Mesendoderm (in vitro differentiated cells): ENCODE measurements at places on chromosomes 2 and 18.
A peak's percentile ranks its signal among the peaks of the same experiment; 100 is the strongest.

GRCh38 chr2:120255986-120256650, 3.5 kb downstream of the RALB start:
- peak; percentile 83 for DNase-seq

GRCh38 chr2:51027968-51028367, 4.0 kb downstream of the NRXN1 start:
- no peak for DNase-seq

GRCh38 chr2:199922856-199923255, 11.8 kb downstream of the C2orf69 start:
- DNase-seq: peak; percentile 66

GRCh38 chr2:124953921-124954320, 928.8 kb downstream of the CNTNAP5 start:
- DNase-seq: no peak

DNA sequence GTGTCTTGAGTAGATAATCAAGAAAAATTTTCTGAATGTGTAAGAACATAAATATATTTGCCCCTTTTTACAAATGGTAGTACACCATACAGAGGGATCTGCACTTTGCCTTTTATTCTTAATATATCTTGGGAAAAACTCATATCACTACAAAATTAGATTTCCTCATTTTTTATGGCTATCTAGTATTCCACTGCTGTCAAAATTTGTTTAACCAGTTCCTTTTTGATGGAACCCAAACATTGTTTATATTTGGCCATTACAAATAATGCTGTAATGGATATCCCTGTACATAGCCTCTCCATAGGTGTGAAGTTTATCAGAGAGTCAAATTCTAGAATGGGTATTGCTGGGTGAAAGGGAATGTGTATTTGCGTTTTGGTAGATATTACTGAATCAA, 243.1 kb downstream of the AGPS start:
- DNase-seq: no peak

DNA sequence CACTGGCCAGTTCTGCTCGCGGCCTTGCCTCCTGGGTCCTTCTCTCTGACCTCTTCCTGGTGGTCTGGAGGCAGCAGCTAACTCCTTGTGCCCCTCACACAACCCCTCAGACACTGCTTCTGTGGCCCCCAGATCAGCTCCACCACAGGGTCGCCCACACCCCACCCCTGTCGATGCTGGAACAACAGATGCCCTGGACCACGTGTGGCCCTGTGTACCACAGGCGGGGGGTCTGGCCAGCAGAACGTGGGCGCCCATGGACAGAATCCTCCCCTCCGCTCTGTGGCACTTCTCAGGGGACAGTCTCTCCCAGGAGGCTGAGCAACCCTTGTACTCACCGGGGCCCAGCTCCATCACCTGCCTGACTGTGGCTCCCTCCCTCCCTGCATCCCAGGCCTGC, 245.6 kb downstream of the NDUFA10 start:
- no peak for DNase-seq

- peak; percentile 70 for DNase-seq
These were observed 33.0 kb upstream of the PTH2R start for GRCh38 chr2:208373460-208374089.

DNA sequence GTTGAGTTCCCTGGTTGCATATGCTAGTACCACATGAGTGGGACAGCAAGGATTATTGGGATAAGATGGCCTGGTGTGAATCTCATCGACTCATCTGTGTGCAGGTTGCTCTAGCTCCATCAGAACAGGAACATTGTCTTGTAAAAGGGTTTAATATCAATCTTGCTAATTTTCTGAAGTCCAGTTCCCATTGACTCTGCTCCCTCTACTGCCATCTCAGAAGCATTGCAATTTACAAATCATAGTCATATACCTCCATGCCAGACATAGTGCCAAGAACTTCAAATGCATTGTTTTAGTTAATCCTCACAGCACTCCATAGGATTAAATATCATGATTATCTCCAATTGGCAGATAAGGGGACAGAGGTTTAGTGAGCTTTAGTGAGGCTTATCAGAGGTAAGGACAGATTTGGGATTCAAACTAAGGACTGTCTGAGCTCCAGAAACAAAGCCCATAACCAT, 4.8 kb upstream of the STAT4 start:
- DNase-seq: peak; percentile 91

DNA sequence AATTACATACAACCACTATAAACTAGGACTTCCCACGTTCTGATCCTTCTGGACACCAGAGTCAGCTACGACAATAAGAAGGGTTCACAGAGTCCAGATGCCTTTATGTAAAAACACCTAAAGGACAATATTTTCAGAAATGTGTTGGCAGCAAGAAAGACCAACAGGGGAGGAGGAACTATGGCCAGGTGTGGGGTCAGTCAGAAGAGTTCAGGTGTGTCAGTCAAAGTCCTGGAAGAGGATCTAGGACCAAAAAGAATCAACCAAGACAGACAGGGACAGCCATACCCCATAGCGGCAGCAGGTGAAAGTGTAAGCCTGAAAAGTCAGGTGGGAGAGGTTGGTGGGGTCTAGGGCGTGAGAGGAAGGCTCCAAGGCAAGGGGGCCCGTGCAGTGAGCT, 38.0 kb upstream of the YPEL5 start:
- no peak for DNase-seq

DNA sequence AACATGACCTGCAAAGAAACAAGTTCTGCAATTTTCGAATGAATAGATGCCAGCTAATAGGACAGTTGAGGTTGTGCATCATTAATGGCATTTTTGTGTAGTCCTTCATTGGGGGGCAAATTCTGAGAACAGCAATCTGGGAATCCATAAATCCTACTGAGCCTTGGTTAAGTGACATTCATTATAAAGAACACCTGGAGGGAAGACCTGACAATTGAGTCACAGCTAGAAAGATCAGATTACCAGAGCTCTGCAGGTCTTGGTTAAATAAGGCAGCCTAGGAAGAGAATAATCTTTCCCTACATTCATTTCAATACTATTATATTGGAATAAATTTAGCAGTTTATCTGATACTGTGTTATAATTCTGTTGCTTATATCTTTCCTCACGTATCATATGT, 14.3 kb downstream of the KCNH7 start:
- DNase-seq: no peak

DNA sequence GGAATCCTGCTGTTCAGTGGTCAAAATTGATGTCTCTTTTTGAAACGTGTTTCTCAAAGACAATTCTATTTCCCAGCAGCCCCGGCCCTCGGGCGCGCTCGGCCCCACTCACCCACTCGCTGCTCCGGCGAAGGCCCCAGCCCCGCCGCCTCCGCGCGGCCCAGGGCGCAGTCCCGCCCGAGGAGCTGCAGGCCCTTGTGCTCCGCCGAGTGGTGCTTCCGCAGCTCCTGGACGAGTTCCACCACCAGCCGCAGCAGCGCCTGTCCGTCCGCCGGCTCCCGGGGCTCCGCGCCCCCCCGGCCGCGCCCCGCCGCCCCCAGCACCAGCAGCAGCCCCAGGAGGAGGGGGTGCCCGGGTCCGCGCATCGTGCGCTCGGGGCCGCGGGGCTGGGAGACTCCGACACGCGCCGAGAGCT, 413 bp downstream of the ALKAL2 start:
- peak; percentile 72 for DNase-seq

GRCh38 chr2:216015722-216016464, 2.5 kb upstream of the MREG start:
- no peak for DNase-seq

DNA sequence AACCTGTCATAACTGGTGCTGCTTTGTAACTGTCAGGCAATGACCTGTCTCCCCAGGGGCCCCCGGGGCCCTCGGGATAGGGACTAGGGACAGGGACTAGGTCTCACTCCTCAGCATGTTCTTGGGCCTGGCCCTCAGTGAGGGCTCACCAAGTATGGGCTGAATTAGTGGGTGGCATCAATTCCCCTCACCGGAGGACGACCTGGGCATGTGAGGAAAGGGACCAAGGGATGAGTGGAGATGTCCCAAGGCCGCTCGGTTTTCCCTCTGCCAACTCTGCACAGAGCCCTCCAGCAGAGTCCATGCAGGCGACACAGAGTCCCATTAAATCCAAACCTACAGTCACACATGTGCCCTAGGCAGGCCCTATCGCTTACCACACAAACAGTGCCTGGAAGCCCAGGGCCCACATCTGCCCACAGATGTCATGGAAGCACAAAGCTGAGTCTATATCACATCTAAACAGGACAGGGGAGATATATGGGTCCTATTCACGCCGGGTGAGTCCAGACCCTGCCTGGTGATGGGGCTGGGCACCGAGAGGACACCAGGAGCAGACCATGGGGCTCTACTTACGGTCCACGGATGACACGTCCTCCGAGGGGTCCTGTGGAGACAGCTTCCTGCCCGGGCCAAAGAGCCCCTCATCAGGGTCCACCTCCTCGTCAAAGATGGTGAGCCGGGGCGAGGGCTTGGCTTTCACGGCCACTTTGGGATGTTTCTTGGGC, 26.6 kb downstream of the HS1BP3 start:
- DNase-seq: no peak

DNA sequence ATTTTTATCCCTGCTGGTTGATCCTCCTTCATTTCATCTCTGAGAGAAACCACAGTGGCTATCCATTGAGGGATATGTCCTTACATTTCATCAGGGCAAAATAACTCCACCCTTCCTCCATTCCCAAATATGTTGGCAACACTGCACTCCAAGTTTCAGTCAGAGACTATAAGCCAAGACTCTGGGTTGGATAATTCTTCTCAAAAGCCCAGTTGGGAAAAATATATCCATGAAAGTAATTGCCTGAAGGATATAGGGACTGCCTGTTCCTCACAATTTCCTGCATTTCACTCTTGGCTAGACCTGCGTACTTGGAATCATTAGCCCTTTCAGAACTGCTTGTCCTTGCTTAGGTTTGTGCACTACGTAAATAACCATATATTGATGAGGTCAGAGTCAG, 27.9 kb upstream of the EPB41L3 start:
- DNase-seq: no peak

- peak; percentile 75 for DNase-seq
These were observed 229.0 kb upstream of the HS6ST1 start for GRCh38 chr2:128547667-128548066.

- peak; percentile 46 for DNase-seq
These were observed 79.4 kb upstream of the TCF7L1 start for GRCh38 chr2:85053802-85054201.

- peak; percentile 45 for DNase-seq
These were observed 53.4 kb upstream of the SETBP1 start for GRCh38 chr18:44627280-44627679.

DNA sequence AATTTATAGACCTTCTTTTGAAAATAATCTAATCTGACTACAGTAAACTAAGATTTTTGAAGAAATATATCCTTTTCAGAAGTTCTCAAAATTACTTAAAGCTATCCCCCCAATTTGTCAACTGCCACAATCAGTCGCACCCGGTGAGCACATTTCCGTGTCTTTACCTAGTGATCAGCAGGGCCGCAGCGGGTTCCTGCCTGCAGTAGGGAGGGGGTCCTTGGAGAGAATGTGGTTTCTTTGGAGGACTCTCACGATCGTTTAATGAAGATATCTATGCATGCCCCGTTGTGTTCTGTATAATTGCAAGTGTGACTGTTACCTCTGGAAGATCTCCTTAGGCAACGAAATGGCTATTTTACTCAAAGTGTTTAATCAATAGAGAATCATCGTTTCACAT, 251.9 kb upstream of the RAB12 start:
- peak; percentile 85 for DNase-seq

DNA sequence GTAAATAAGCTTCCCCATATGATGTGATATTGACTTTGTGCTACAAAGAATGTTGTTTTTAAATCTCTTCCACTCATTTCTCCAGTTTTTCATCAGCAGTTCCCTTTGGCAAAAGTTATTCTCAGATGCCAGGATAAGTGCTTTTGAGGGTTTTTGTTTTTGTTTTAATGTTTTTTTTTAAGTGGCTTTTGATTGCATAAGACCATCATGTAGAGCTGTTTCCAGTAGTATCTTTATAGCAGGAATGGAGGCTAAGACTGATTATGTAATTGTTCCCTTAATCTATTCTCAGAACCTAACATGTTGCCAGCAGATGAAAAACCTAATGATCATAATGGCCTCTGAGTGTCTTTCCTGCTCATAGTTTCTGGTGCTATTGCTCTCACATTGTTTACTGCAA, 77.9 kb downstream of the CABLES1 start:
- no peak for DNase-seq

GRCh38 chr2:74025971-74026612, 41.4 kb downstream of the TET3 start:
- DNase-seq: peak; percentile 70

DNA sequence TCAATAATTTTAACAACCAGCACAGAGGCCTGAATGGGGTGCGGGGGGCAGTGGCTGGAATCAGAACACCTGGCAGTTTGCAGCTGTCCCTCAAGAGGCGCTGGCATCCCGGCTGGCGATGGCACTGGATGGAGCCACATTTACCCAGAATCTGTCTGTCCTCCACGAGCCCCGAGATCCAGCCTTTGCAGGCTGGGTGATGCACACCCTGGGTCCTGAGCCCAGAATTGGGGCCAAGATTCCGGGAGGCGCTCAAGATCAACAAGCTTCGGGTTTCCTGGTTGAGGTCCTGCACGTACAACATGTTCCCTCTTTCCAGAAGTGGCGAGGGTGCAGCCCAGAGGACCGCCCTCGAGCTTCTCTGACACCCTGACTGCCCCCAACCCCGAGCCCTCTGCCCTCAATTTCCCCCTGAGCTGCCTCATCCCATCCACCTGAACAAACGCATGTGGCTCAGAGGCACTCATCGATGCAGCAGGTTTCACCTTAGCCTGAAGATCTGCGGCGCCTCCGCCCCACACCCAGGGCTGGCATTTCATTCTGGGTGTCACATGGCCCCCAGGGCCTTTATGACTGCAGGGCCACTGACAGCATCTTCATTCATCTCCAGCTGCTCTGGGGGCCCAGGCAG, 97.5 kb downstream of the TFCP2L1 start:
- no peak for DNase-seq

- no peak for DNase-seq
These were observed 175.5 kb upstream of the MGAT5 start for GRCh38 chr2:134078354-134078753.

GRCh38 chr2:8543060-8543382, 138.8 kb upstream of the ID2 start:
- DNase-seq: no peak

- DNase-seq: no peak
These were observed 61.6 kb downstream of the MYT1L start for GRCh38 chr2:2269426-2269825.

DNA sequence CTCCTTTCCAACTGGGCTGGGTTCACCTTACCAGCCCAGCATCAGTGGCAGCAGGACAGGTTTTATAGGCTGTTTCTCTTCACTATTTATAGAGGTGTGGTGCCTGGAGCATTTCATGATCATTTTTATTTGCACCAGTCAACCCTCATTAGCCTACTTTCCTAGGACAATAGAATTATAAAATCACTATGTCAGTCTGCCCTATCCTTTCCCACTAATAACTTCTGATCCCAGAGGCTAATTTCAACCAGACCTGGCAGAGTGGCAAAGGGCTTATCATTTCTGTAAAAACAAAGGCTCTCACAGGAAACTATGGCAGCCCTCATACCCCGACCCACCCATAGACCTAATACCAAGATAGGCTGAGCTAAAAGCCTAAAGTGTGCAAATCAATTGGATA, 243.5 kb upstream of the TMEFF2 start:
- no peak for DNase-seq

DNA sequence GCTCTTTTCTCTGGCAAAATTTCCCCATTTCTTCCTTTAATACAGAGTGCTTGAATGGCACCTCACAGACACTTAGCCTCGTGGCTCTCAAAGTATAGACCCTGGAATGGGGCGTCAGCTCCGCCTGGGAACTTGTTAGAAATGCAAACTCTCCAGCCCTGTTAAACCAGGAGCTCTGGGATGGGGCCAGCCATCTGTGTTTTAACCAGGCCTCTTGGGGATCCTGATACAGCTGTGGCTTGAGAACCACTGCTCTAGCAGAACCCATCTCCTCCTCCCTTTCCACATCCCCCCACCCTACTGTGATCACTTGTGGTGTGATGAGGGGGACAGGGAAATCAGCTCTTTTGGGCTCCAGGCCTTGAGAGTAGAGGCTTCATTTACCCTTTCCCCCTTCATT, 15.9 kb downstream of the LTBP1 start:
- no peak for DNase-seq
